ENCODE measurements at places on chromosomes 16 and 17.

DNA sequence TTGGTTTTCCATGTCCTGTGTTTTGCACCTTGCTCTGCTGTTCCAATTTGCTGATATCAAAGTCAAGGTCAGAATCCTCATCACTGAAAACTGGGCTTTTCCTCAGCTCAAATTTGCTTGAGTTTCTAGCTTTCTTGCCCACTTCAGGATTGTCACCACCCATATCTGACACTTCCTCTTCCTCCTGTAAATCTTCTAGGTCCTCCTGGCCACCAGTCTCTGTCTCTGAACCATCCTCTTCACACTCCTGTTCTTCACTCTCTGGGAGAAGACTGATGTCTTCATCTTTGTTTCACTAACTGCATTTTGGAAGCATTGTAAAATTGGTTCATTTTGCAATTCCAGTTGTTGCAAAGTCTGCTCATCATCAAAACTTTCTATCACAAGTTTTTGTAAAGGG lies 63.4 kb upstream of the RBL2 start:
- DNase-seq, result no peak

GRCh38 chr16:14958970-14959369 lies 15.9 kb upstream of the PDXDC1 start:
- peak; percentile 75 for DNase-seq

GRCh38 chr17:79834565-79835469 lies 4.4 kb downstream of the CBX4 start:
- DNase-seq, result peak; percentile 57

- DNase-seq, result peak; percentile 49
These were observed 12.0 kb downstream of the PGS1 start for GRCh38 chr17:78390241-78391050.

DNA sequence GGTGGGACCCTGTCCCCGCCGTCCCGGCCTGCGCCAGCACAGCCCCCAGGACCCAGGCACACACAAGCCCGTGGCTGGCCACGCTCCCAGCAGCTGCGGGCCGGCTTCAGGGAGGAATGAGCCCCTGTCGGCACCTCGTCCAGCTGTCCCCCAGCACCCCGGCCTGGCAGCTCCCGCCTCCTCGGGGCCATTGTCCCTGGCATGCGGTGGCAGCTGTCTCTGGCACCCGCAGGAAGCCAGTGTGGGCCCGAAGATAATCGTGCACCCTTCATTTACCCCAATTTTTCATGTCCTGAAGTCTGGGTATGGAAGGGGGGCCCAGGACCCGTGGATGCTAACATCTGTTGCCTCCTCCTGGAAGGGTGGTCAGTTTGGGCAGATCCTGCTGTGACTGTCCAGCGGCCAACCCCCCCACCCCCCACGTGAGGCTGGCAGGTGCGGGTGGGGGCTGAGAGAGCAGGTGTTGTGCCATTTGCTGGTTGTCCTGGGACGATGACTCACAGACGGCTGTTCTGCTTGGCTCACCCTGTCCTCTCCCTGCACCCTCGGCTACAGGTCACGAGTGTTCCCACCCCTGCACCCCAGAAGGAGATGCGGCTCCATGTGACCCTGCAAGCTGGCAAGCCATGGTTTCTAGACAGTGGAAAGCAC lies 4.0 kb upstream of the LMF1 start:
- no peak for DNase-seq

GRCh38 chr17:6492892-6493674 lies 48.8 kb downstream of the PIMREG start:
- no peak for DNase-seq

DNA sequence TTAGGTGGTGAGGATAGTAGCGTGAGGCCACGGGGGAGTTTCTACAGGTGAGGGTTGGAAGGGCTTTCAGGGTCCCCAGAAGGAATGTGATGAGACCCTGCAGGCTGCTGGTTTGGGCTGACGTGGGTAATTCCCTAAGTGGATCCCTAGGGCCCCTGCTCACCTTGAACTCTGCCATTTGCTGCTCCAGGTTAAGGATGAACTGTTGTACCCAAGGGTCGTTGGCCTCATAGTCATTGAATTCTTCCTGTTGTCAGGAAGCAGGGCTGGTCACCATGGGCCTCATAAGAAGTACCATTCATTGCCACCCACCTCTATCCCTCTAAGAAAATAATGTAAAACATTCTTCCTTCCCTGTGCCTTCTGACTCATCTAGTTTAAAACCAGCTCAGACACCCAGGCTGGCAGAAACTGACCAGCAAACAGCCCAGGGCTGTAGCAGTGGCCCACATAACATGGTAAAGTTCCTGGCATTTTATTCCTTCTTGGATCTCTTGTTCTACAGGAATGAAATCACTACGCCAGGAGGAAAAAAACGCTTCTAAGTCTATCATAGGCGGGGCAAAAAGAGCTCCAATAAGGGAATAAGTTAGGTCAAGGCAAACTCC lies 27.6 kb downstream of the FCSK start:
- DNase-seq, result no peak
